ENCODE measurements at places on chromosomes 7 and 10. TPM values are rescaled to one million over a fixed set of nuclear protein-coding genes. Genes with fewer than 3 reads are reported as not detected.

The OR2A5 gene
- not detected for total RNA-seq

The UNCX gene
- total RNA-seq, result not detected

The FKBP9 gene
- total RNA-seq, result 183 TPM

The FGFR2 gene
- total RNA-seq, result not detected

The NME8 gene
- total RNA-seq, result not detected

The GIMAP7 gene
- total RNA-seq, result 31.6 TPM

The ACTR3C gene
- total RNA-seq, result 0.67 TPM

The MRLN gene
- not detected for total RNA-seq

The GARS1 gene
- 216 TPM for total RNA-seq

The FGFBP3 gene
- total RNA-seq, result 0.65 TPM

The FAM13C gene
- total RNA-seq, result 8.3 TPM

The RSU1 gene
- 92.1 TPM for total RNA-seq

The KCNIP2 gene
- 0.96 TPM for total RNA-seq

The MACC1 gene
- not detected for total RNA-seq

The GHRHR gene
- total RNA-seq, result not detected

The PUS7 gene
- total RNA-seq, result 51.3 TPM

The NMT2 gene
- total RNA-seq, result 101 TPM

The FAM180A gene
- total RNA-seq, result not detected

The CALHM3 gene
- not detected for total RNA-seq

The SLF2 gene
- total RNA-seq, result 24.2 TPM

The OR6B1 gene
- not detected for total RNA-seq

The DNAJB9 gene
- 13.1 TPM for total RNA-seq

The BTRC gene
- total RNA-seq, result 13.8 TPM

The TMEM236 gene
- total RNA-seq, result 0.10 TPM

The CPED1 gene
- 2.5 TPM for total RNA-seq

The ARF5 gene
- 218 TPM for total RNA-seq

The PNLIPRP3 gene
- total RNA-seq, result not detected

The DNAJC30 gene
- total RNA-seq, result 3.0 TPM

The ADAM22 gene
- total RNA-seq, result 0.86 TPM

The ZNF503 gene
- 1.7 TPM for total RNA-seq

The EN2 gene
- total RNA-seq, result not detected

Measured in vein endothelial cell (primary cell).